Naive thymus-derived CD4-positive, alpha-beta T cell (primary cell): ENCODE measurements at places on chromosomes 6 and 20. TPM values are rescaled to one million over a fixed set of nuclear protein-coding genes. Genes with fewer than 3 reads are reported as not detected.

DNA sequence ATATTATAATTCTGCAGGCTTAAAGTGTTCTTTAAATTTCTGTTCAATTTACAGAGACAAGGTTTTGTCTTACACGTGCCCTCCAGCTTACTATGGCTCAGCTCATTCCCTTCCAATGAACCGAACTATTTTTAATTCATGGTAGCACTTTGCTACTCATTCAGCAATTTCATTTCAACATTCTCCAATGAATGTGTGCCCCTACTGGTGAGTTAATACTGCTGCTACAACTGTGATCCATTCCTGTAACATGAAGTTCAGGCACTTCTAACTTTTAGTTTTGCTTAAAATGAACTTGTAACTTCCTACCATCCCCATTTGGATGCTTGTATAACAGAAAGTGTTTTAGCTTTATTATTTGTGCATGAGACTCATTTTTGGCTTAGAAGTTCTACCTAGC lies 99.7 kb downstream of the F13A1 start:
- no peak for DNase-seq

- no peak for DNase-seq
Measured at GRCh38 chr6:134358320-134358719, 40.4 kb upstream of the SGK1 start.

DNA sequence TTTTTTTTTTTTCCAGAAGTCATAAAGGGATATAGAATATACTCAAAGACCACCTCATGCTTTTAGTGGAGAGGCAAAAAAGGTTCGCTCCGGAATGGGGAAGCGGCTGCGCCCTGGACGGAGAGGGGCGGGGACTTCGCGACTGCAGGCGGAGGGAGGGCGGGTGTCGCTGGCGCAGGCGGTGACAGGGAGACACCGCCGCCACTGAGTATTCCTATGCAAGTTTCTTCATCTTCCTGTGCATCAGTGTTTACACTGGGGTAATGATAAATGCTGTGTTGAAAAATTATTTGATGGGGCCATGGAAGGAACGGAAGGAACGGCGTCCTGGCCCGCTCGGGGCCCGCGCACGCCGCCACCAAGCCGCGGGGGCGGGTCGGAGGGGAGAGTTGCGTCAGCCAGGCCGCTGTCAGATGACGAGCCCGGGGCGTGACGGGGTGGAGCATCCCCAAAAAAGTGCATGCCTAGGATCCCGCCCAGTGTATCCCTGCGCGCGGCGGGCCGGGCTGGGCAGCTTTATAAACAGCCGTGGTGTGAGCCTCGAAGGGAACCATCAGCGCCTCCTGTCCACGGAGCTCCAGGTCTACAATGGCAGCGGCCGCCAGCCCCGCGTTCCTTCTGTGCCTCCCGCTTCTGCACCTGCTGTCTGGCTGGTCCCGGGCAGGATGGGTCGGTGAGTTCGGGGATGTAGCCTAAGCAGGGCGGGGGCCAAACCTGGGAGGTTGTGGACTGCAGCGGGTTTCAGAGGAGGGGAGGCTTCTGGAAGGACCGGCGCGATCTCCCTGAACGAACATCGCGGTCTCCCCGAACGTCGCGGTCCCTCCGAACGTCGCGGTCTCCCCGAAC lies at the start of gene ULBP1:
ULBP1 (plus strand) TSS at position 482 of the 846 bp plus-strand sequence; CDS start at position 589, 107 bp downstream.
- peak; percentile 54 for DNase-seq

- DNase-seq, result no peak
Measured at GRCh38 chr6:139536751-139537617, 162.5 kb upstream of the CITED2 start.

DNA sequence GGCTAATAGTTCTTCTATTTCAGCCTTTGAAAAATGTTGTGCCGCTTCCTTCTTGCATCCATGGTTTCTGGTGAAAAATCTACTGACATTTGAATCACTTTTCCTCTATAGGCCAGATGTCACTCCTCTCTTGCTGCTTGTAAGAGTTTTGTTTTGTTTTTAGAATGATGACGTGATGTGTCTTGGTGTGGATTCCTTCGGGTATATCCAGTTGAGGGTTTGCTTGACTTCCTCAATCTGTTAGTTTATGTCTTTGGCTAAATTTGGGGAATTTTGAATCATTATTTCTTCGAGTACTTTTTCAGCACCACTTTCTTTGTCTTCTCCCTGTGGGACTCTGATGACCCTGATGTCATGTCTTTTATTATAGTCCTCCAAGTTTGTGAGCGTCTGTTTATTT lies 175.5 kb downstream of the MYLK4 start:
- DNase-seq, result no peak

DNA sequence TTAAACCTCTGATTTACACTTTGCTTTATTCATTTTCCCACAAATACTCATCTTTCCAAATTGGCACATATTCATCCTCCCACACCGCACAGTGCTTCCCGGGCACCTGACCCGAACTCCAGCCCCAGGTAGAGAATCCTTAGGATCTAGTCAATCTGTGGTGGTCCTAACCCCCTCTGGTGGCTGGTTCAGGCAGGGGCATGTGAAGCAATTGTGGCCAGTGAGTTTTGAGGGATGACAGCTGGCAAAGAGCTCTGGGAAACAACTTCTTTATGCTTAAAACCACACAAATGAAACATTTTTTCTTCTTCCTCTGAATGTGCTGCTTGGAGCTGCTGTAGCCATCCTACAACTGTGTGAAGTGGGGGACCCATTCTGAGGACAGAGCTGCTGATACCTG lies 54.7 kb downstream of the ELOVL5 start:
- DNase-seq, result no peak

DNA sequence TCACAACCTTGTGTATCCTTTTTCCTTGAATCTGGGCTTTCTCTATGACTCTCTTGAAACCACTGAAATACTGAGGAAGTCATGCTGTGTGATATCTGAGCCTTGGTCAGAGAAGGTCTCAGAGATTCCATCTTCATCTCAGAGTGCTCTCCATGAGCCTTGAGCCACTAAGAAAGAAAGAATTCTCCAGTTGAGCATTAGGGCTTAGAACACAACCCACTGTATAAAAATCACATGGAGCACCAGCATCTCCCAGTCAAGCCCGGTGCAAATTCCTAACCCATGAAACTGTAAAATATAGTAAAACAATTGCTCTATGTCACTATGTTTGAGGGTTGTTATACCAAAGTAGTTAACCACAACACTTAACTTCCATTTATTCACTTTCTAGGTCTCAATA lies 181.4 kb downstream of the MOXD1 start:
- no peak for DNase-seq

GRCh38 chr6:38673397-38674165 lies 29.4 kb downstream of the GLO1 start:
- DNase-seq, result no peak

The HDGFL1 gene
- not detected for total RNA-seq

- no peak for DNase-seq
Measured at GRCh38 chr20:6811262-6812035, 44.0 kb downstream of the BMP2 start.

The UST gene
- 0.35 TPM for total RNA-seq
